Sciatic nerve (tissue), 2 donors: ENCODE measurements at places on chromosomes 12 and 14. TPM values are rescaled to one million over a fixed set of nuclear protein-coding genes. Genes with fewer than 3 reads are reported as not detected.

DNA sequence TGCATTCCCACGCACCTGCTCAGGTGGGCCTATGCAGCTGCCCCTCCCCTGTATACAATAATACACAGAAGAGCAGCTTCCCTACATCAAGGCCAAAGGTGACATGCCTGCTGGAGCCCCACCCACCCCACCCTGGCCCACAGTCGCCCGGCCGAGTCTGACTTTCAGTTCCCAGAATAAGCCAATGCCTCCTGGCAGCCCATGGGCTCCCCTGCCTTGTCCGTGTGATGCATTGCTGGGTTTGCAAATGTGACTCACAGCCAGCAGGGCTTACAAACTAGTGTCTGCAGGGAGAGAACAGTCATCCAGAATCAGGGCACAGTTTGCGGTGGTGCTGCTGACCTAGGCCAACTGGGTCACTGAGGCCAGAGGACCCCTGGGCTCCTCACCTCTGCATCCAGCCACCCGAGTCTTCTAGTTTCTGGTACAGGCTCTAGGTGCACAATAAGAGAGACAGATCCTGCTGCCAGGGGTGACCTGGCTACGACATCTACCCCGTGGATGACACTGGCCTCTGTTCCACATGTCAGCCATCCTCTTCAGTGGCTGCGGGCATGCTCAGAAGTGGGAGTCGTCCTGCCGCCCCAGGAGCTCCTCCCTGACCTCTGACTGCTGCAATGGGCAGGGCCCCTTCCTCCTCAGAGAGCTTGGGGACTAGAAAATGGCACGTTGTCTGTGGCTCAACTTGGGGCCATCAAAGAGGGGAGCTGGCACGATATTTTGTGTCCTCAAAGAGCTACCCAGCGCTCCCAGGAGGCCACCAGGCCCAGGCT lies 84.5 kb downstream of the CHGA start:
- no peak for DNase-seq

- no peak for DNase-seq
These were observed 228.4 kb upstream of the OTX2 start for GRCh38 chr14:57038689-57039088.

DNA sequence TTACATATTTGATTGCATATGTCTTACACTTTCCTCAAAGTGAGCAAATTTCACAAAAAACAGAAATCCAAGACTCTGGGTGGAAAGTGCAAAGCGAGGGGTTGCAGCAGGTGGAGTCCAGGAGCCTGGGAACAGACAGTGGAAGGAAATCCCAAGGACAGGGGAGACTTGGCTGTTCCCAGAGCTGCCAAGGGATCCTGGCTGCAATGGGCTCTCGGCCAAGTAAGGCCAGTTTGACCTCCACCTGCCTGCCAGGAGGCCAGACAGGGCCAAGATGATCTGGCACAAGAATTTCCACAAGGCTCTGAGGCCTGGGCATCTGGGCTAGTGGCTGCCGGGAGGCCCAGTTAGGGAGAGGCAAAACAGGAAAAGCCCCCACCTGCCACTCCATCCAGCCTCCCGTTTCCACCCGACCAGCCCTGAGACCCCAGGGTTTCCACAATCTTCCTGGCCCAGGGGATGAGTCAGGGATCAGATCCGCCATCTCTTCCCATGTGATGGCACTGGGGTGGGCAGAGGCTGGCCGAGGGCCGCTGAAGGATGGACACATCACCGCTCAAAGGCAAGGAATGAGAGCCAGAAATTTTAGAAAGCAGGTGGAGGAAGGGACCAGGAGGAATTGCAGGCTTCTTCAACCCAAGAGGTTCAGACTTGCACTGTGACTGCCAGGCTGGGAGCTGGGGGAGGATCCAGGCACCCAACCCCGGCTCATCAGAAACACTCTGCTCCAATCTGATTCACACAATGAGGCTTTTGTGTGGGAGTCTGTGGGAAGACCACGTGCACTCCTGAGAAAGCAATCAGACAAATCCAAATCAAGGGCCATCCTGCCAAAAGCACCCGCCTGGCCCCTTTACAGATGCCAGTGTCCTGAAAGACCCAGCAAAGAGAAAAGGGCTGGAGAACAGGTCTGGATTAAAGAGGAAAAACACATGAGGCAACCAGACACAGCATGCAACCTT lies 16.3 kb downstream of the SCARB1 start:
- no peak for DNase-seq

DNA sequence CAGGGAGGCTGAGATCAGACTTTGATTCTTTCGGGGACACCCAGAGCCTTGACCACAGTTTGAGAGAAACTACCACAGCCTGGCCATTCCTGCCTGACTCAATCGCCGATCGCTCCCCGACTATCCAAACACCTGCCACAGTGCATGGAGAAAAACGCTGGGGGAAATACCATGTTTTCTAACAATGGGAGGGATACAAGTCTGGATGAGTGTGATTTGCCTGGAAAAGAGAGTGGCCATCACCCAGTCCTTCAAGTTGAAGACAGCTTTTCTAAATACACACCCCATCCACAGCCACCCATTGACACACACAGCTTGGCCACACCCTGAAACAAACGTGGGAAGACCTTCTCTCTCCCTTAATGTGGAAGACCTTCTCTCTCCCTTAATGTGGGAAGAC lies 6.7 kb upstream of the VASH1 start:
- DNase-seq: no peak

- no peak for DNase-seq
These were observed 11.7 kb downstream of the TNFRSF1A start for GRCh38 chr12:6330192-6330591.

DNA sequence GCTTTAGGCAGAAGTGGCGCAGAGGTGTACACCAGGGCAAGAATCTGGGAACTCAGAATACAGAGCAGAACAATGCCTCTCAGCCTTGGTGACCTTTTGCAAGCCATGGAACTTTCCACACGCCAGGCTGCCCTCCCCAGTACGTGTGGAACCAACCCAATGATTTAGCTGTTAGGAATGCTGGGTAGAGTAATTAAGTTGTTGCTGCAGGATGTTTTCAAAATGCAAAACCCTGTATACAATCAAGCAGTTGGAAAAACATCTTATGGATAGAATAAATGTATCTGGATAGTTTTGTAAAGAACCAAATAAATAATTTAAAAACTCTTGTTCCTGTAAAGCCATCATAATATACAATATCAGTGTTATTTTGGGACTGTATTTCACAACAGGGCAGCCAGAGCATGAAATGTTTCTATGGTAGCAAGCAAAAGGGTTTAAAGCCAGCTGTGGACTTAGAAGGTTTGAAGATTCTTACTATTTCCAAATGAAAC lies 19.4 kb downstream of the PPP1R36 start:
- DNase-seq: peak; percentile 70

DNA sequence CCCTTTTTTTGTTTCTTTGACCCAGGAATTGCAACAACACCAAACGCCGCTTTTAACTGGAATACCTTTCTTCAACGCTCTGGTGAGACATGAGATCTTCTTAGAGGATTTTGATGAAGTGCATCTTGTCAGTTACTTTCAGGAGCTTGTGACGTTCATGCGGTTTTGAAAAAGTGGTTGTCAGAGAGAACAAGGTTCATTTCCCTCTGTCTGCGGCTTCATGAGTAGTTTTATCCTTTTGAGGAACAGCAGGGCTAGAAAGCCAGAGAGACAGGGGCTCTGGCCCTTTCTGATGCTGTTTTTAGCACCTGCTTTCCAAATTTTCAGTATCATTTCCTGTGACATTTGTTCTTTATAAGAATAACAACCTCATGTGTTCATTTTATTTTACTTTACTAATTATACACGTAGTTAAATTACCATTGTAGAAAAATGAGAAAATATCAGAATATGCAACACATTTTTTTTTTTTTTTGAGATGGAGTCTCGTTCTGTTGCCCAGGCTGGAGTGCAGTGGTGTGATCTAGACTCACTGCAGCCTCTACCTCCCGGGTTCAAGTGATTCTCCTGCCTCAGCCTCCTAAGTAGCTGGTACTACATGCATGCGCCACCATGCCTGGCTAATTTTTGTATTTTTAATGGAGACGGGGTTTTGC lies 61.8 kb downstream of the GLT1D1 start:
- DNase-seq: no peak

- no peak for DNase-seq
These were observed 1.4 kb downstream of the NYNRIN start for GRCh38 chr14:24399999-24400718.

DNA sequence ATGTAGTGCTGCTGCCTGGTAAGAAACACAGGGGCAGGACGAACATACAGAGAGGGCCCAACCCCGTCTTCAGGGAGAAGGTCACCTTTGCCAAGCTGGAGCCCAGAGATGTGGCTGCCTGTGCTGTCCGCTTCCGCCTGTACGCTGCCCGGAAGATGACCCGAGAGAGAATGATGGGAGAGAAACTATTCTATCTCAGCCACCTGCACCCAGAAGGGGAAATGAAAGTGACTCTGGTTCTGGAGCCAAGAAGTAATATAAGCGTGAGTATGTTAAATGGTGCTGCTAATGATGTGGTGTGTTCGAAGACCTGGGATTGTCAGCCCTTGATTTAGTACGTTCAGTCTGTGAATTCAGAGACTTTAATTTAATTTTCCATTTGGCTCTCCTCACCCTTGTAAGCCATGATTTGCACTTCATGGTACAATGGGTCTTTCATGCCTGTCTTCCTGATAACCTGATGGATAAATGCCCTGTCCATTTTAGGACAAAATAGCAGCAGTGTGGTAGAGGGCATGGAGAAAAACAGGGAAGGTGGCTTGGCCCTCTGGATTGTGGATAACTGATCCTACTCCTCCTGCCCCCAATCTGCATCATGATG lies 318.9 kb downstream of the SNAPC1 start:
- DNase-seq: no peak

- DNase-seq: no peak
These were observed 38.4 kb downstream of the AKAP6 start for GRCh38 chr14:32367516-32367915.

DNA sequence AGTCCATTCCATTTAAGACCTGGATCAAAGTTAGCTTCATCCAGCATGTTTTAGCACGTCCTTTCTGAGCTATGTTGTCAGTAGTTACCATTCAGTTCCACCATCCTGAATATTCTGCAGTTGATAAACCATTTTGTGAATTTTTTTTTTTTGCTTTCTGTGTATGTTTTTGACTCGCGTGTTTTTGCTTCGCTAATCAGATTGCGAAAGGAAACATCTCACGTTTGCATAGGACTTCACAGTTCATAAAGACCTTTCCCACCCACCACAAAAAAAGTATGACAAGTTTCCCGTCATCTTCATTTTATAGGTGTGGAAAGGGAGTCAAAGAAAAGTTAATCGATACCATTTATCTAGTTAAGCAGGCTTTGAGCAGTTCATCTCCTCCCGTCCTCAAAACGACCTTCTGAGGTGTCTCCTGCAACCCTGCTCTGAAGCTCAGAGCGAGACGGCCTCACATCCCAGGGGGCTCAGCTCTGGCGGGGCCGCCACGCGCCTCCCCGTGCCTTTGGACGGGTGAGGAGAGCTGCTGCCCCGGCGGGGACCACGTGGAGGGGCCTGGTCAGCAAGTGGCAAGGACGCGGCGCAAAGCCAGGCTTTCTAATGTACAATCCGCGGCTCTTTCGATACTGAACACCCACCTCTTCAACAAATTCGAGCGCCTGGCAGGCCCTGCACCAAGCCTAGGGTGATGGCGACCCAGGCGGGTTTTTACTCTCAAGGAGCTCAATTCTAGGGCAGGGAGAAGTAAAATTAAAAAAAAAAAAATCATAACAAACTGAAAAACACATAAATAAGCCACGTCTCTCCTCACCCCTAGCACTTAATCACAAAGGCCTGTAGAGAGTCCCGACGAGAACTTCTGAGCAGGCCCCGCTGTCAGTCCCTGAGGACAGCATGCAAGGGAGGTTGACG lies 988 bp upstream of the TMEM263 start:
- DNase-seq: peak; percentile 72

GRCh38 chr12:114447274-114447716 lies 41.4 kb upstream of the TBX5 start:
- no peak for DNase-seq

- no peak for DNase-seq
These were observed 56.7 kb downstream of the ADIPOR2 start for GRCh38 chr12:1747609-1748008.

- DNase-seq: no peak
These were observed 211.8 kb downstream of the ANO2 start for GRCh38 chr12:5733136-5733755.

- no peak for DNase-seq
These were observed 40.5 kb downstream of the CFAP54 start for GRCh38 chr12:96529912-96530311.

- DNase-seq: no peak
These were observed 58.9 kb upstream of the FBXO33 start for GRCh38 chr14:39491134-39491571.

DNA sequence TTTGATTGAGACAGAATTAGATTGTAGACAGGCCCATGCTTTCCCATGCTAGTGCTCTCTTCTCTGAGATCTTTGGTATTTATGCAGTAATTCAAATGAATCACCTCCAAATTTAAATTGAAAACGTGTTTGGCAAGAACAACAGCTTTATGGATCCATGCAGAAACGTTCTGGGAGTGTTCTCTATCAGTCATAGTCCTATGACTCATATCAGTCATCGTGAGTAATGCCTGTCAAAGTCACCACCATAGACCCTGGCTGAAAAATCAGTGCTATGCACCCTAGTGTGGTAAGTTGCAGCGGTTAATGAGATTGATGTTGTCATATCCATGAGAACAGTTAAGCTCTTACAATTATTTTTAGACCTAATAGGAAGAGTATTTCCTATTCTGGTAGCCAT lies 90.1 kb upstream of the FOXG1 start:
- DNase-seq: no peak

KRT1 gene
- total RNA-seq: 1.3 TPM

BDKRB1 gene
- 3.6 TPM for total RNA-seq

LRR1 gene
- total RNA-seq: 8.3 TPM

BHLHE41 gene
- 64.4 TPM for total RNA-seq

OTUB2 gene
- total RNA-seq: 0.80 TPM

RAB15 gene
- total RNA-seq: 3.3 TPM
